ENCODE measurements at places on chromosomes 1 and 21.

DNA sequence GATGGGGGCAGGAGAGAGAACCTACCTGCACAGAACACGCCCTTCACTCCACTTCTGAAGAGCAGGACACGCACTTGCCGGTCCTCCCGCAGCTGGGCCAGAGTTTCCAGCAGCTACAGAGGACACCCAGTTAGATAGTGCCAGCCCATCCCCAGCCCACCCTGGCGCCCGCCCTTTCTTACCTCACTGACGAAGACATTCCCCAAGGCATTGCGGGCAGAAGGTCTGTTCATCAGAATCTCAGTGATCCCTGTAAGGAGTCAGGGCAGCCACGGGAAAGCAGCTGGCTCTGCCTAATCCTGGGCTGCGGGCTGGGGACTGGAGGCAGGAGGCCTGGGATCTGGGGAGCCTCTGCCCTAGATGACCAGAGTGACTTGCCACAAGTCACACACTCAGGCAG, 10.0 kb downstream of the ECHDC2 start:
- no peak for DNase-seq

GRCh38 chr1:166700696-166701095, 138.6 kb upstream of the POGK start:
- DNase-seq: no peak

- no peak for DNase-seq
Measured at GRCh38 chr1:19274636-19275035, 13.9 kb downstream of the AKR7A3 start.

GRCh38 chr1:170192546-170192945, 46.8 kb downstream of the NTMT2 start:
- no peak for DNase-seq

- DNase-seq: no peak
Measured at GRCh38 chr1:108117945-108118902, 81.9 kb downstream of the SLC25A24 start.

GRCh38 chr1:75274920-75275506, 140.8 kb downstream of the LHX8 start:
- no peak for DNase-seq
